ENCODE measurements at places on chromosomes 7 and 10.
A peak's percentile ranks its signal among the peaks of the same experiment; 100 is the strongest.

GRCh38 chr10:98267069-98267893 lies 713 bp downstream of the LOXL4 start:
- no peak for DNase-seq

DNA sequence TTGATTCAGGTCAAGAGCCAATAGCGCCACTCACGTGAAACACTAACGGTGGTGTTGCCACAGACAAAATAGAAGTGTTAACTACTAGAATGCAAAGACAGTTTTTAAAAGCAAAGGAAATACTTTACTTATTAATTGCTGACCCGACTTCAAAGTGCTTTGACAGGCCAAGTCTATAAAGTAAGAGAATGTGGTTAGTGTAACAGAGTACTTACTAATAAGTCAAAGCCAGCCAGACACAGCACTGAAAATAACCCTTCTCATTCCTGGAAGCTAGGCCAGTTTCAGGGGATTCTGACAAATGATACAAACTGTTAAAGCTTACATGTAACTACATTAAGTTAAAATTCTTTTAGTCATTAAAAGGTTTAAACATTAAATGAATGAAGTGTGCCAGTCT lies 50.3 kb downstream of the ENO4 start:
- no peak for DNase-seq

GRCh38 chr10:112159469-112159868 lies 24.1 kb downstream of the GPAM start:
- no peak for DNase-seq

DNA sequence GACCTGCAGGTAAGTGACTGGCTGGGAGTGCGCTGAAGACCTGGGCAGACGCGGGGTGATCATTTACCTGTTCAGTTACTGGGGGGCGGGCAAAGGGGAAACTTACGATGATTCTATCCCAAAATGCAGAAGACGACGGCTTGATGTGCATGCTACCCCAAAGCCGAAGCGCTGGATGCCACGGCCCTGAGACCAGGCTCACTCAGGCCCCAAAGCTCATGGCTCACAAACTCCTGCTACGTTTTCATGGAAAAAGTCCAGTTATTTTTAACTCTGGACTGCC lies 200.6 kb downstream of the DIP2C start:
- no peak for DNase-seq

GRCh38 chr10:22874189-22874854 lies 53.5 kb upstream of the ARMC3 start:
- no peak for DNase-seq

GRCh38 chr10:113104047-113104446 lies 154.0 kb downstream of the TCF7L2 start:
- DNase-seq, result no peak

- no peak for DNase-seq
Measured at GRCh38 chr10:71205468-71205867, 6.9 kb upstream of the UNC5B start.

DNA sequence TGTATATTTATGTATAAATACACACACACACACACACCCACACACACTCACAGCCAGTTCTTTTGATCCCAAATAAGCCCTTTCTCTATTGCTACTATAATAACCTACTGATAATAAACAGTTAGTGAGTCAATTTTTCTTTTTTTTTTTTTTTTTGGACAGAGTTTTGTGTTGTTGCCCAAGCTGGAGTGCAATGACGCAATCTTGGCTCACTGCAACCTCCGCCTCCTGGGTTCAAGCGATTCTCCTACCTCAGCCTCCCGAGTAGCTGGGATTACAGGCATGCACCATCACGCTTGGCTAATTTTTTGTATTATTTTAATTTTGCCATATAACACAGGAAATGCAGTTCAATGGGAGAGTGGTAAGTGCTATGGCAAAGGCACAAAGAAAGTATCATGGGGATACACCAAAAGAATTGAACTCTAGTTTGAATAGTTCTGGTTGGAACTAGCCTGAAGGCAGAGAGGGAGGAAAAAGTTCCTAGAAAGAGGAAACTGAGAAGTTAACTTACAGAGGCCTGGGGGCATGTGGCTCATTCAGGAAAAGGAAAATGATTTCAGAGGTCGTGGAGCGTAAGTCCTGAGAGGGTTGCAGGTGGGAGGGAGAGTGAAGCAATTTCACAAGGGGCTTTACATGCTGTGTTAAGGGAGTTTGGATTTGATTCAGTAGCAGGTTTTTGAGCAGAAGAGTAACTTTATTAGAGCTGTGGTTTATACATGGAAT lies 44.4 kb upstream of the JCAD start:
- no peak for DNase-seq

- DNase-seq, result no peak
Measured at GRCh38 chr10:491667-492424, 197.6 kb downstream of the DIP2C start.

DNA sequence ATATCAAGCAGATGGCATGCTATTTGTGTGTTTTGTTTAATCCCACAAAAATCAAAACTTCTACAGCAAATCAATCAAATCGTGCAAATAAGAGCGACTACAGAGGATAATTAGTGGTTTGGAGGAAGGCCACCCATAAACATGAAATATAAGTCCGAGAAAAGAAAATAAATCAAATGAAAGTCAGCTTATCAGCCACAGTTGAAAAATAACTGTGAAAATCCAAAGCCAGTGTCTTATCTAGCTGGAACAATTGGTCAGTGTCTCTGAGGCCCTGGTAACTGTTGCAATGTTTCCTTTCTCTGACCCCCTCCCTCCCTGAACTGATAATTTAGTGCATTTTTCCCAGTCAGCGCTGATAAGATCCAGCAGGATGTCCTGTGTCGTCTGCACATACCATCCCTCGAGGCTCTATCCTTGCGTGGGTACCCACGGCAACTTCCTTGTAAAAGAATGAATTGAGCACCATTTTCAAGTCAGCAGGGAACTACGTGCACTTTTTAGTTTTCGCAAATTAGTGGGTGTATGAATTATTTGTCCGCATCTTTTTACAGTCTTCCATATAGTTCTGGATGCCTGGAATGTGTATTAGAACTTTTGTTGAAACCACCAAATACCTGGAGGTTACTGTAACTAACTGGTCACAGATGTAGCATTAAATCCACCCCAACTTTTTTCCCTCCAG lies 10.8 kb upstream of the JCAD start:
- DNase-seq, result peak; percentile 46

- DNase-seq, result peak; percentile 94
Measured at GRCh38 chr7:134359787-134360432, 43.2 kb upstream of the SLC35B4 start.

- no peak for DNase-seq
Measured at GRCh38 chr7:128933180-128933891, 4.4 kb upstream of the IRF5 start.

DNA sequence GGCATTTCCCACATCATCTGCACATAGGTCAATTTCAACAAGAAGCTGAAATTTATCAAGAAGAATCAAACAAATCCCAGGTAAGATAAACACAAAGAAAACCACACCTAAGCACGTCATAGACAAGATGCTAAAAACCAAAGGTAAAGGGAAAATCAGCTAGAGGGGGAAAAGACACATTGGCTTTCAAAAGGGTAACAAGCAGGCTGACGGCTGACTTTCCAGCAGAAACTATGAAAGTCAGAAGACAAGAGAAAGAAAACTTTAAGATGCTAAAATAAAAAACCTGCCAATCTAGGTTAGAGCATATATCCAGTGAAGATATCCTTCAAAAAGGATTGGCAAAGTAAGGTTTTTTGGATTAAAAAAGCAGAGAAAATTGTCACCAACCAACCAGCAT lies 59.9 kb upstream of the RHEB start:
- DNase-seq, result no peak

GRCh38 chr10:29057822-29058331 lies 231.0 kb upstream of the LYZL1 start:
- DNase-seq, result no peak

DNA sequence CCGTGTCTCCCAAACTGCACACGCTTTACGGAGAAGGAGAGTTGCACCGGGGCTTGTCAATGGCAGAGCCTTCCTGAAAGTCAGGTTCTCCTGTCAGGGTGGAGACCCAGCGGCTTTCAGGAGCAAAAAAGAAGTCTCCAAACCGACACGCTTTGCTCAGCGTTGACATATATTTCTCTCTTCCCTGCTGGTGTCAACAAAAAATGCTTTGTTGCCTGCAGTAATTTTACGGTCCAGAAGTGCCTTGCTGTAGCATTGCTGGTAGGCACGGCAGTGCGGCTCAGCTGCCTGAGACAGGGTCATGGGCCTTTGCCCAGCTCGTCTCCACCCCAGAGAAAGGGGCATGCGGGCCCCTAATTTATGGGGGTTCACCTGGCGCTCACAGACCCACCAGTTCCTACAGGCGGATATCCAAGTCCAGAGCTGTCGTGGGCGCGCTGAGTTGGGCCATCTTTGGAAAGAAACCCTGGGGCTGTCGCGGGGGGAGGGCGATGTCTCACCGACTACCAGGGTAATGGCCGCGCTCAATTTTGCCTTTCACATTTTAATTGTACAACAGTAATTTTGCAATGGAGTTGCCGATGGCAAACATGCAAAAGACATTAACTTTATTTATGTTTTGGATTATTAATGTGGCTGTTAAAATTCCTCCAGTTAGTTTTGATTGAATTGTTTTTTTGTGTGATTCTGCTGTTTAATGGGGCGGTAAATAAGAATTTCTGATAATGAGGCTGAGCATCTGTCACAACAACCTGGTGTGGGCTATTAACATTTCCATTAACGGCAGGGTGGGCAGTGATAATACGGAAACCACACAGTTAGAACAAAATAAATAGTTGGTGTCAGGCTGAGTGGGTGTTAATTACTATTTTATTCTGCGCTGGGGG lies 478.2 kb upstream of the FOXK1 start:
- no peak for DNase-seq

- DNase-seq, result no peak
Measured at GRCh38 chr10:67943917-67944316, 59.5 kb downstream of the SIRT1 start.

DNA sequence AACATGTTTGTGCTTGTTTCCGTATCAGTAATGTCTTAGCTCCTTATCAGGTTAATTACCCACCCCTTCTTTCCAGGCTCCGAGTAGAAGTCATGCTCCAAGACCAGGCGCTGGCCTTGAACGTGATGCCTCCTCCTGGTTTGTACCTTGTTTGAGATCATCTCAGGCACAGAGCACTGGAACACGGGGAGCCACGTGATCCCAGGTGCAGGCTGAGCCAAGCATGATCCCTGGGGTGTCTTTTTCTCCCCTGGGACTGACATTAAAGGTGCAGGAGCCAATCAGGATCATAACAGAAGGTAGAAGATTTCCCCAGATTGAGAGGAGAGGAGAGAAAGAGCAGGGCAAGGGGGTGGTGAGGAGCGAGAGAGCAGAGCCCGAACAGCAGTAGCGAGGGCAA lies 626.1 kb upstream of the GALNT17 start:
- no peak for DNase-seq

DNA sequence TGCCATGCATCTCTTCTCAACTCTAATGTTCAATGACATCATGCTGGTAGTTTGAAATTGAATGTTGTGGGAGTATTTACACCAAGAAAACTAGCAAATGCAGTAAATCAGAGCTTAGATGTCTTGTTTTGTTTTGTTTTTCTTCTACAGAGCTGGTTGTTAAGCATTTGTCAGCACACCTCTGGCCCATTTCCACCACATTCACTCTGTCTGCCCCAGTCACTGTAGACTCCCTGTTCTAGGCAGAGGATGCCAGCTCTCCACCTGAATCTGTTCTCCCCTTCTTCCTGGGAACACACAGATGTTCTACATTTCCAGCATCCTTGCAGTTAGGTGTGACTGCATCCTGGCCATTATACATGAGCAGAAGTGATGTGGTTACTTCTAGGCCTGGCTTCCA lies 4.1 kb upstream of the ARHGAP22 start:
- DNase-seq, result no peak

DNA sequence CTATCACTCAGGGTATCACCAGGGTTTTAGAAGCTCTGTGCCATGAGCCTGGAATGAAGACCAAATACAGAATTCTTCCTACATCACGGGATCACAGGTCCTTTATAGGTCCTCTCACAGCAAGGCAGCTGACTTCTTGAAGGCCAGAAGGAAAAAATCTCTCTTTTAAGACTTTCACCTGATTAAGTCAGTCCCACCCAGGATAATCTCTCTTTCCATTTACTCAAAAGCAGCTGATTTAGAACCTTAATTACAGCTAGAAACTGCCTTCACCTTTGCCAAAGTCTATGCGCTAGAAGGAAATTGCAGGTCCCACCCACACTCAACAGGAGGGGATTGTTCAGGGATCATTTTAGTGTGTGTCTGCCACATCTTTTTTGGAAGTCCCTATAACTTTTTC lies 135.1 kb downstream of the RAB11FIP2 start:
- DNase-seq, result no peak

GRCh38 chr10:105010411-105011121 lies 369.5 kb downstream of the SORCS3 start:
- no peak for DNase-seq

GRCh38 chr10:79328737-79329504 lies 18.3 kb upstream of the PPIF start:
- no peak for DNase-seq

GRCh38 chr7:36366005-36366717 lies 23.5 kb upstream of the ANLN start:
- no peak for DNase-seq

DNA sequence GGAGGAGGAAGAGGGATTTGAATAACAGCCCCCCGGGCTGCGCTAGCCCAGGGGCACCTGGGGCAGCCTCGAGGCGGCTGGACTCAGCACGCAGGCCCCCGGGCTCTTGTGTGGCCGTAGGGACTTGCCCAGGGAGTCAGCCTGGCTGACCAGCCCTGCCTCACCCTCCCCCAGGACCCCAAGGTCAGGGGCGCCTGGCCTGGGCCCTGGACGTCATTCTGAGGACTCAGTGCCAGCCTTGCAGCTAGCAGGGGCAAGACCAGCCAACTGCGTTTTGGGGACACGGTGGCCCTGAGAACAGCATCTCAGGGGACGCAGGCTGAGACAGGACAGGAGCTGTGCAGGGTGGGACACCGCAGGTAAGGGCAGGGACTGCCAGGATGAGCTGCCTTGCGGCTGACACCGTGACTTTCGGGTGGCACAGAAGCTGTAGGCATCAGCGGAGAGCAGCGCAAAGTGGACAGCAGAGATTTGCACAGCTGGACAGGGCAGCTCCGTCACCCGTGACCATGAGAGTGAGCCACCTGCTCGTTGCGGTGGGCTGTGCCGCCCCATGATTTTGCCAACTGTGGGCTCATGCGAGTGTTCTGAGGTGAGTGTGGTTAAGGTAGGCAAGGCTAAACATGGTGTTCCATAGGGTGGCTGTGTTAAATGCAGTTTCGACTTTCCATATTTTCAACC lies 48.1 kb upstream of the UBE3C start:
- DNase-seq, result no peak

- peak; percentile 83 for DNase-seq
Measured at GRCh38 chr10:102113261-102113955, 6.8 kb downstream of the LDB1 start.

DNA sequence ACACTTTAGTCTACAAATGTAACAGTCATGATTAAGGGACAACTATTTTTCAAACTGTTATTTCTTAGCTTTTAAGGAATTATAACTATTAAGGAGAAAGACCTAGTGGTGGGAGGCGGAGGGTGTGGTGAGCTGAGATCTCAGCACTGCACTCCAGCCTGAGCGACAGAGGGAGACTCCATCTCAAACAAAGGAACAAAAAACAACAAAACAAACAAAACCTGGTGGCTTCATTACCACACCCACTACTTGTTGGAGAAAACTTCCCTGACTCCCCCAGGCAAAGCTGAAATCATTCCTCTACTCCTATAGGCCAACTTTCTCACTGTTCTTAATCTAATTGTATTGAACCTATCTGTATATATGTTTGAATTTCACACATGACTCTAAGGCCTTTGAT lies 3.2 kb downstream of the POLR1F start:
- DNase-seq, result no peak

- no peak for DNase-seq
Measured at GRCh38 chr7:721619-722248, 4.8 kb upstream of the DNAAF5 start.

Measured in hematopoietic multipotent progenitor cell treated with erythropoietin and hydrocortisone succinate and interleukin-3 and kit ligand, for 8 days (in vitro differentiated cells).